Activated T-cell treated with anti-CD3 and anti-CD28 coated beads, Interleukin-2, amount 50 U/mL, for 72 hours (primary cell): ENCODE measurements at places on chromosomes 1 and 21.

GRCh38 chr1:116166011-116166571 lies 54.9 kb downstream of the MAB21L3 start:
- no peak for DNase-seq

- no peak for DNase-seq
These were observed 738 bp upstream of the CDC42BPA start for GRCh38 chr1:227318853-227319607.

- no peak for DNase-seq
These were observed 9.1 kb downstream of the NHLH1 start for GRCh38 chr1:160375788-160376524.

GRCh38 chr1:220487297-220487820 lies 40.6 kb upstream of the MARK1 start:
- peak; percentile 26 for DNase-seq

DNA sequence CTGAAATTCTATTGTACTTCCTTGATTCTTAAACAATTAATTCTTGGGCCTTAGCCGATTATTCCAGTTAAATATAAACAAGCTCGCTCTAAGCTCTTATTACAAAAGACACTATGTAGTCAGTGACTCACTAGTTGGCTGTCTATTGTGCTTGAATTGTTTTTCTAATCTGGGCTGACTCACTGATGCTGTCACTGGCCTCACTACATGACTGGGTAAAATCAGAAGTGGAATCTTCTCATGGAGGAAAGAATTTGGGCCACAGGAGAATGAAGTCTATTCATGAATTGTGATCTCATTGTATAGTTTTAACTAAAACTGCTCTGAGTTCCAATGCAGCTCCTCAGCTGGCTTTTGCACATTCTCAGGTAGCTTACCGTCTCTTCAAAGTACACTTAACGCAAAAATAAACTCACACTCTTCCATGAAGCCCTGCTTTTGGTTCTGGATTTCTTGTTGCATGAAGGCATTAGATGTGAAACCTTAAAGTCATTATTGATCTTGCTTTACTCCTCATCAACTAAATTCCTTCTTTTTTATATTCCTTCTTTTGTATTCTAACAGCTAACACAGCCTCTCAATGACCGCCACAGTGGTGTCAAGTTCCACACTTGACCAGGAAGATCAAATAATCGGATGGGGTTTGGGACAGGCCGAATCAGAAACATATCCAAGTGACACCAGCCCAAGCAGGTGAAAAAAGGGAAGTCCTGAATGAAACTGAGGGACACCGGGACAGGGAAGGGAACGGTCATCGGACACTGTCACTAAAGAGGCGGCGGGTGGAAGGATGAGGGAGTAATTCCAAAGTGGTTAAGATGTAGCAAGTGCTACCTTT lies 80.9 kb upstream of the LBR start:
- DNase-seq: no peak

DNA sequence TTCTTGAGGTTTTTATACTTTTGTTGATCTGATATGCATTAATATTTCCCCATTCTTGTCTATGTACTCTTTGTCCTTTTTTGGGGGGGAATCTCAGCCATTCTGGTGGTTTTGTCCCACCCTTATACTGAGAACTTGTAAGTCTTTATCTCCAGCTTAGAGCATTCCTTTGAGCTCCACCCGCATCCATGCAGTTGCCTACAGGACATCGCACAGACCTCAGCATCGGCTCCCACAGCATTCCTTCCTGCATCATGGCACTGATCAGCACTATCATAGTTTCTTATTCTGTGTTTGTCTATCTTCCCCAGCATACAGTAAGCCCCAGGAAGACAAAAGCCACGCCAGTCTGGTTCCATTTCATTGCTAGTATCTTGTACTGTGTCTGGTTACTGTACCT lies 33.0 kb downstream of the HHAT start:
- no peak for DNase-seq

GRCh38 chr1:46010611-46011010 lies 121.8 kb downstream of the PIK3R3 start:
- no peak for DNase-seq

GRCh38 chr1:27787895-27788294 lies 14.9 kb downstream of the STX12 start:
- DNase-seq: no peak

DNA sequence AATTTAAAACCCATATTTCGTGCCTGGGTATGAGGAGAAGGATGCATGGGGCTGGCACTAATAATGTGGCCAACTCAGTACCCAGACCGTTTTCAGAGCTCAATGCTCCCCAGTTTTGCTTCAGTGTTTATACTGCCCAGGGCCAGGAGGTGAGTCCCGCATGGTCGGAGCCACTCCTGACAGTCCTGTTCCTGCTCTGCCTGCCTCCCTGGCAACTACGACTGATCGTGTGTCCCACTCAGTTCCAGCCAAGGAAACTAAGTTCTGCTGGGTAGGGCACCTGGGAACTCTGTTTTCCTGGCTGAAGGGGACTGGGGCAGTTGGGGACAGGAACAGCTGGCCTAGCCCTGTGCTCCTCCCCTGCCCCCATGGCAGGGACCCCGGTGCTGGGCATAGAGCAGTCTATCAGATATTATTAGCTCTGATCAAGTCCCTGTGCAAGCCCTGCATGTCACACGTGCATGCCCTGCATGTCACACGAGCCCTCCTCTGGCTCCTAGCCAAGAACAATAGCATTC lies 19.2 kb downstream of the S100A7 start:
- no peak for DNase-seq

DNA sequence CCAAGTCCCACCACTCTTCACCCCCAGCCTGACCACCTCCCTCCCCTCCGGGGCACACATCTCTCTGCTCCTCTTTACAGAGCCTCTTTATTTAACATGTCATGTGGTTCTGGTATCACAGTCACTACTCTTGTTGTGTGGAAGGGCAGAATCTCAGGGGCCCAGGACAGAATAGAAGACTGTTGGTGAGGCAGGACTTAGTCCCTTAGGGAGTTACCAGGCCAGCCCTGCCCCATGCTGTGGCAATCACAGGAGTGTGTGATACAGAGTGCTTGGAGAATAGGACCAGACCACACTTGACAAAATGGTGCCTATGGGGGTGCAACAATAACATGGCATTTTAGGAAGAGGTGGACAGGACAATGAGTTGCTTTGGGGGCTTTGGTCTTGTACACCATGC lies 43.0 kb upstream of the CRNN start:
- no peak for DNase-seq

DNA sequence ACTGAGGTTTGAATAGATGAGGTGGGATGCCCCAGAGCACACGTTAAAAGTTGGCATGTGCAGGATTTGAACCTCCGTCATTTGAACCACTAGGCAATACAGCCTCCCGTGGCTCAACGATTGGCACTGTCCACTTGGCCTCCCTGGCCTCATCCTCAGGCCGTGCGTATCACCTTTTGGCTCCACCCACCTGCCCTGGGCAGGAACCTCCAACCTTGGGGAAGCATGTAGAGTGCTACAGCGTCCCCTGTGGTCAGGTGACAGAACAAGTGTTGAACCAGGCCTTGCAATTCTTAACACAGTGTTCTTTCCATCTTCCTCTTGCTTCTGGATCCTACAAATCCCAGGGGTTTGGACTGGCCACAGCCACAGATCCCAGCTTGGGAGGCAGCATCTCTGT lies 112.6 kb downstream of the PAX7 start:
- DNase-seq: no peak

DNA sequence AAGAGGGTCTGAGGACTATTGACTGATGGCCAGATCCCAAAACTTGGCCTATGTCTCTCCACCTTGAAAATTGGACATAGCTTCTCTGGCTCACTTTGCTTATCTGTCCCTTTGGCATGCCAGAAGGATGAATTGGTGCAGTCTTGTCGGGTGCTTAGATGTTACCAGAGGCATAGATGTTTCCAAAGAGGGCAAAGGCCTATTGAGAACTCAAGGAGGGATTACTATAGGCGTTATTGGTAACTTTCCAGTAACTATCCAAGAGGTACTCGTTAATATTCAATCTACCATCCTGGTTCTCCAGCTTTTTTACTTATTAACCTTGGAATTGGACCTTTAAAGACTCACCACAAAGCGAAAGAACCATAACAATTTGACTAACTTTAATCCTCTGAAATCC lies 368.3 kb upstream of the ESRRG start:
- no peak for DNase-seq

DNA sequence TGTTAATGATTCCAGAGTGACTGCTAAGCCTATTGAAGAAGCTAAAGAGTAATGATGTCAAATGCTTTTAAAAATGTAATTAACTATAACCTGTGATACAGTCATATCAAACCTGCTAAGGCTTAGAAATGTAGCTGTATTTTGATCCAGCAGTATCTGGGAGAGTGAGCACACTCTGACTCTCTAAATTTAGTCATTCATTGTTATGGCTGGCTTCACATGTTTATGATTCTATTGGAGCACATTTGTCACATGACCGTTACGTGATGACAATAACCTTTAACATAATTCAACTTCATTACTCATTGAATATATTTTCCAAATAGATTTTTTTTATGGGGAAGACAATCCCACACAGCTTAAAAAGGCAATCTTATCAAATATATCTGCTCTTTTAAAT lies 587.1 kb downstream of the LMO4 start:
- no peak for DNase-seq

GRCh38 chr1:220164116-220164515 lies 70.2 kb downstream of the IARS2 start:
- DNase-seq: no peak

- peak; percentile 77 for DNase-seq
These were observed 26.5 kb downstream of the DMRTB1 start for GRCh38 chr1:53485478-53486394.

DNA sequence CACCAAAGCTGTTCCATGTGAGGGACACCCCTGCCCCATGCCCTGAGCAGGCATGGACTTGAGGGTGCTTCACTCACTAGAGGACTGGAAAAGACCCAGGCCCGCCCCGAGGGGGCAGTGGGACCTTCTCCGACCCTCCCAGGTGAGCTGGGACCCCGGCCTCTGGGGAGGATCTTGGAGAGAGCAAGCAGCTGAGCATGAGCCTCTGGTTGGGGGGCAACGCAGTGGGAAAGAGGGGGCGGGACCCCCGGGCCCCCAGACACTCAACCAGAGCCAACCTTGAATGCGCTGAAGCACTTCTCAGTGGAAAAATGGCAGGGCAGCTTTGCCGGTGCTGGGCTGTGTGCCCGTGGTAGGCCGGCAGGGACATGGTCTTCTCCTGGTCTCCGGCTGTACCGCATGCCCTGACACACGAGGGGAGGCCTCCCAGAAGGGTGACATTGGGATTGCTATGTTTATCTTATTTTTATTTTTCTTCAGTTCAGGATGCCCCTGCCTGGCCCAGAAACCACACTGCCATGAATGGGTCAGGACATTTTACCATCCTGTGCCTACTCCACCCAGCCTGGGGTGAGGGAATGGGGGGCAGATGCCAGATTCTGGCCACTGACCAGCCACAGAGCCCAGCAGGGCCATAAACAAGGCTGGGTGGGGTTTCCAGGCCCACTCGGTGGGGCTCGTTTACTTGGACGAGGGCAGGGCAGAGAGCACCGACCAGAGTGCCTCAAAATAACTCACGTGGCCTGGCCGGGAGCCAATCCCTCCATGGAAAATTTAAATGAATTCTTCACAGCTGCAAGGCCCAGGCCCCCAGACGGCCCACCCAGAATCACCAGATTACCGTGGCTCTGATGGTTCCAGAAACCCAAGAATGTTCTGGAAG lies 17.2 kb upstream of the LAPTM5 start:
- DNase-seq: no peak

DNA sequence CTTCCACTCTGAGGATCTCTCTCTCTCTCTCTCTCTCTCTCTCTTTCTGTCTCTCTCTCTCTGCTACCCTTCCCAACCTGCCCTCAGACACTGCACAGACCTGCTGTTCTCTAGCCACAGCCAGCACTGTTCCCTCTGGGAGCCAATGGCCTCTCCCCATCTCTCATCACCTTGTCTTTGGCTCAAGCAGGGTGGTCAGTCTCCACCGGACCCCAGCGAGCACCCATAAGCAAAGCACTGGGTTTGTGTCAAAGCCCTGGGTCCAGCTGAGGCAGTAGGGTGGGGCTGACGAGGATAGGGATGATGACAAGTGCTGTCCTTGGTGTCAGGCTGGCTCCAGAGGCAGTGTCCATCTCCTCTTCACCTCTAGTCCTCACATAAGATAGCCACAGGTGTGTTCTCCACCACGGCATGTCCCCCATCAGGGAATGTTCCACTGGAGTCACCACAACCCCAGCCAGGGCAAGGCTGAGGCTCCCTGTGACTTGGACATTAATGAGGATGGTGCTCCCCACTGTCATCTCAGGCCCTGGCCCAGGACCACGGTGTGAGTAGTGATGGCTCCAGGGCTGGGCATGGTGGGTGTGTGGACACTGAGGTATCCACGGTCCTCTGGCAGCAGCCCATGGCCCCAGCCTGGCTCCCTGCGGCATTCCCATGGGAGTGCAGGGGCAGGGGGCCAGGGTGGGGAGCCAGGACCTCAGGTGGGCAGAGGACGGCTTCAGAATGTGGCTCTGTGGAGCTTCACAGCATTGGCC lies 8.4 kb upstream of the GOLT1A start:
- DNase-seq: no peak

DNA sequence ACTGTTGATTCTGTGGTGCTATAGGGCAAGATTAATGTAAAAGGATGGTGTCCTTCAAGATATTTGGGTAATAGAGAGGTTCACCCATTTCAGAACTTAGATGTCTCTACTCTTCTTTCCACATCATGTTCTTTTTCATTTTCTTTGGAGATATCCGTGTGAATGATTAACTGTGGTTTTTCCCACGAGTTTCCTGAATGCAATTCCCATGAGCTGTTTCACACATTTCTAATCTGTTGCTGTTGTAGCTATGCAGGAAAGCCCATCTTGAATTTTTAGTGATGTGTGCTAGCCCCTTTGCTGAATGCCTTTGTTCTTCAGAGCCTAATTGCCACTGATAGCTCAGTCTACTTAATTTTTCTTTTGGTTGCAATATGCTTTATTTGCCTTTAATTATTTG lies 27.6 kb downstream of the SNX27 start:
- DNase-seq: no peak

- no peak for DNase-seq
These were observed 9.8 kb downstream of the CACYBP start for GRCh38 chr1:175009532-175009931.

- no peak for DNase-seq
These were observed 44.0 kb downstream of the ATP6V1G3 start for GRCh38 chr1:198496216-198497143.

GRCh38 chr1:14881775-14882672 lies 271.5 kb upstream of the TMEM51 start:
- no peak for DNase-seq
